ENCODE measurements at places on chromosomes 7 and 10. TPM values are rescaled to one million over a fixed set of nuclear protein-coding genes. Genes with fewer than 3 reads are reported as not detected.

The ASIC3 gene
- total RNA-seq, result 4.3 TPM

The ADARB2 gene
- 2.5 TPM for total RNA-seq

DNA sequence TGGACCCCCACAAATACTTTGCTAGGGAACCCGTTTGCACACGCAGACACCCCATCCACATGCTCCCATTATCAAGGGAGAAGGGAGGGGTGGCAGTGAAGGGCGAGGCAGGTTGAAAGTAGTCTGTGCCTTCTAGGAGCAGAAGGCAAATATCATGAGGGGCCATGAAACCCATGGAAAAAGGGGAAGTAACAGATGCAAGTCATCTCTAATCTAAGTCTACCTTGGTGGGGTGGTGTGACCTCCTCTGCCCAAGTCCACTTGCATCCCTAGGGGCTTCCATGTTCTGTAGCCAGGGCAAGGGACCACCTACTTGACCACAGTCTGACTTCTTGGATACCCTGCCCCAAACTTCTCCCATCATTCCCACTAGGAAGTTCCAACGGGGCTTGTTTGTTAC is 5.5 kb downstream of the GIMAP6 start:
- no peak for DNase-seq

GRCh38 chr10:11035301-11035991 is 17.8 kb downstream of the CELF2 start:
- peak; percentile 34 for DNase-seq

- no peak for DNase-seq
Observed at GRCh38 chr10:117727421-117727820, 184.9 kb downstream of the EMX2 start.

- DNase-seq, result no peak
Observed at GRCh38 chr10:78494179-78494578, 460.5 kb downstream of the RPS24 start.

DNA sequence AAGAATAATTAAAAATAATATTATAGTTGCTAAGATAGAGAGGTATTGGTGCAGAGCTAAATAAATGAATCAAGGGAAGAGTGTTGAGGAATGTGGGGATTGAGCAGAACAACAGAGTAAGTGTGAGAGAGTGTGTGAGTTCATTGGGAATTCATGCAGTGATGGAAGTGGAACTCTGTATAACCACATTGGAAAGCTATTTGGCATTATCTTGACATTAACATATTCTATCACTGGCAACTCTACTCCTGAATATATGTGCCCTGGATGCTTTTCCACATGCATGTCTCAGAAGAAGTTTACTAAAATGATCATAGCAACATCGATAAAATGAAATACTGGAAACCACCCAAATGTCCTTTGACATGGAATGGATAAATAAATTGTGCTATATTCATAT is 164.1 kb downstream of the SEMA3E start:
- no peak for DNase-seq

DNA sequence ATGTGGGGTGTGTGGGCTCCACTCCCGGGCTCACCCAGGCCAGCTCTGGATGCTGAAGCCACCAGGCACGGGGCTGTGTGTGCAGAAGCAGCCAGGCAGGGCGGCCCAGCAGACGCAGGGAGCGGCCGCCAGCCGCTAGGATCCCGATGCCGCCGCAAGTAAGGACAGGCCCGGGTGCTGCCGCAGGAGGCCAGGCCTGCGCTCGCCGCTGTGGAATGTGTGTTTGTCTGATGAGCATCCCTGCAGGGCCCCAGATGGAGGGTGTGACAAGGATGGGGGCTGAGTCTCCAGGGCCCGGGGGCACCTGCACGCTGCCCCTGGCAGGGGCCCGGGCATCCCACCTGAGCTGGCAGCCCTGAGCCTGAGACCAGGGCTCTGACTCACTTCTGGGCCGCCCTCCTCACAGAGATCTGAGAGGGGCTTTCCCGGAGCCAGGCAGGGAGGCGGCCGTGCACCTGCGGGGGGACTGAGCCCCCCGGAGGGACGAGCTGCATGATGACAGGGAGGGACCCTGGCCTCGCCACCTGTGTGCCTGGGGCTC is 101.5 kb downstream of the FOXL3 start:
- no peak for DNase-seq

- DNase-seq, result no peak
Observed at GRCh38 chr10:35637462-35637861, 4.6 kb downstream of the FZD8 start.

- no peak for DNase-seq
Observed at GRCh38 chr10:654647-654996, 34.8 kb downstream of the DIP2C start.

GRCh38 chr10:67539312-67539711 is 156.7 kb downstream of the CTNNA3 start:
- no peak for DNase-seq

- DNase-seq, result peak; percentile 63
Observed at GRCh38 chr7:149883452-149883861, 9.7 kb downstream of the ATP6V0E2 start.

GRCh38 chr10:53006663-53007526 is 234.3 kb upstream of the MBL2 start:
- DNase-seq, result no peak

GRCh38 chr10:20817646-20818045 is 79.5 kb downstream of the NEBL start:
- DNase-seq, result no peak

DNA sequence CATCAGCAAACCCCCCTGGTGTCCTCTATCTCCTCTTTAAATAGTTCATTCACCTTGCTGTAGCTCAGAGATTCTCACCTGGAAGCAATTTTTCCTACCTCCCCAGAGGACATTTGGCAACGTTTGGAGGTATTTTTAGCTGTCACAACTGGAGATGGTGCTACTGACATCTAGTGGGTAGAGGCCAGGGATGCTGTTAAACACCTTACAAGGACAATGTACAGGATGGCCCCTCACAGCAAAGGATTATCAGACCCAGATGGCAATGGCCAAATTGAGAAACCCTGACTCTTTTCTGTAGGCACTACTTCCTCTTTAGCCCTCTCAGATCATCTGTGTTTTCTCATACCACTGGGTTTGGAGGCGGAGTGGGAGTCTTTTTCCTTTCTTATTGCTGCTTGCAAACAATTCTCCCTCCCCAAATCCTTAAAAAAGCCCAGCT is 13.2 kb upstream of the TRA2A start:
- DNase-seq, result no peak

GRCh38 chr10:33509231-33509831 is 174.9 kb upstream of the NRP1 start:
- peak; percentile 38 for DNase-seq
